Tibial nerve (tissue), 4 donors: ENCODE measurements at places on chromosomes 5 and 9. TPM values are rescaled to one million over a fixed set of nuclear protein-coding genes. Genes with fewer than 3 reads are reported as not detected.

DNA sequence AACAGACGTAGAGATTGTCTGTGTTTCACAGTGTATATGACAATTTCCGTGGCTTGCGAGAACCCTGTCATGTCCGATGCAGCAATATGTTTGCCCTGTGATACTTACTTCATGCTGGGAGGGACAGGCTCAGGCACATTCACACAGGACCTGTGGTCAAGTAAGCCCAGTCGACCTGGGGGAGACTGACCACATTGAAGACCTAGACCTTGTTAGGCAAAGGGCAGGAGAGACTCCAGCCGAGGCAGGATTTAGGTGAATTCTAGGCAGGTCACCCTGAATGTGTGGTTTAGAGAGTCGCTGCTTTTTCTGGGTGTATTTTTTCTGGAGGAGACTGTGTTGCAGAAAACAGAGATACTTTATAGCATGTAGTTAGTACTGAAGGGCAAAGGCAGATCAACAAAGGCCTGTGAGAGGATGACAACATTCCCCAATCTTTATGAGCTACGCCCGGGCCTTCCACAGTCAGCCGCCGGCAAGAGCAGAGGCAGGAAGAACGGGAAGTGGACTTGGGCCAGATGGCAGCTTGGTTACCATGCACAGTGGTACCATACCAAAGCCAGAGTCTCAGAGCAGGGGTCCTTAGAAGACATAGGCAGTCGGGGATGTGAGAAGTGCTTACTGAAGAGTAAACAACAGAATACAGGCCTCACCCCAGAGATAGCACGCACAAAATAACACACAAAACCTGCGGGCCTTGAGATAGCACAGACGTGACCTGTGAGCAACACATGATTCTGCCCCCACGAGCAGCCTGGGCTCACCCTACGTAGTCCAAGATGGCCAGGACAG lies 220.7 kb downstream of the CACNA1B start:
- no peak for DNase-seq

GRCh38 chr5:124755565-124755964 lies 9.1 kb upstream of the ZNF608 start:
- no peak for DNase-seq

DNA sequence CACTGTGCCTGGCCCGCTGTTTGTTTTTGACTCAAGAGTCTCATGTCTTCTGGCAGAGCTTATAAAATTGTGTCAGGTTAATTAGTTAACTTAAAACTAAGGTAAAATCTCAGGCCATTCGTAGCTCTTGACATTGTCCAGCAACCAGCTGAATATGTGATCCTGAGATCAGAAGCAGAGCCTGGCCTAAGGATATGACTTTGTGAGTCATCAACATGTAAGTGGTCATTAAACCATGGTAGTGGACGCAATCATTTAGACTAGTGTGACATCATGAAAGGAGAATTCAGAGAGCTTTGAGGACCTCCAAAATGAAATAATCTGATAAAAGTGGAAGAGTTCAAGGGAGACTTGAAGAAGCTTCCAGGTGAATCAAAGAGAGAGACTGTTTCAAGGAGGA lies 23.3 kb downstream of the SPZ1 start:
- no peak for DNase-seq

GRCh38 chr5:75568202-75568601 lies 43.1 kb upstream of the ANKDD1B start:
- DNase-seq: no peak

SOHLH1 gene
- not detected for total RNA-seq

DNA sequence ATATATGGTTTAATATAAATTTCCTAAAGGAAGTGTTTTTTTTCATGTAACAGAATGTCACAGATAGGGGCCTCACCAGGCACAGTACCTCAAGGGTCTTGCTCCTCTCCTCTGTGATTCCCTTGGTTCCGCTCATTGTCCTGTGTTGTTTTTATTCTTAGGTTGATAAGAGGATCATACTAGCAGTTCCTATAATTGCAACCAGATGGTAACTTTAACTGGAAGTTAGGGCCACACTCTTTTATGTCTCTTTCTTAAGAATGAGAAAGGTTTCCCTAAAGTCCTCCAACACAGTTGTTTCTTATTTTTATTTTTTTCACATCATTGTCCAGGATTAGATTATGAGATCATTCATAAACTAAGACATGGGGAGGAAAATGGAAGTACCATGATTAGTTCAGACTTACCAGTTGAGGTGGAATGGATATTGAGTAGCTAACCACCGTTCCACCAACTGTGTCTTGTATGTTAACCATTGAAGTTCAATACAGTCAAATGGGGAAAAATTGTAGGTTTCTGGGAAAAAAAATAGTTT lies 41.1 kb downstream of the FAM174A start:
- DNase-seq: no peak

GRCh38 chr9:14180093-14180959 lies 133.6 kb downstream of the NFIB start:
- no peak for DNase-seq

GRCh38 chr5:83964271-83964670 lies 243.6 kb upstream of the HAPLN1 start:
- no peak for DNase-seq

GRCh38 chr5:148221508-148221907 lies 16.8 kb upstream of the MARCOL start:
- DNase-seq: no peak

DNA sequence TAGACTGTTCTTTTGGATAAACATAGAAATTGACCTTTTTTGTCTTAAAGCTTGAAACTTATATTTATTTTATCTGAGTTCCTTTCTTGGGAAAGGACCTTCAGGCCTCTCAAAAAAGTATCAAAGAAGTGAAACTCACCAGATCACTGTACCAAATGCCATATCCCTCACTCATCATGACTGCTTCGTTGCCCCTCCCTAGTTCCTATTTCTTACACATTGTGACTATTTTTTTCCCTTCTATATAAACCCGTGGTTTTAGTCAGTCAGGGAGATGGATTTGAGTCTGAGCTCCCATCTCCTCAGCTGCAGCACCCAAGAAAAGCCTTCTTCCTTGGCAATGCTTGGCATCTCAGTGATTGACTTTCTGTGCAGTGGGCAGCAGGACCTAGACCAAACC lies 129.4 kb downstream of the LPAR1 start:
- DNase-seq: no peak

DNA sequence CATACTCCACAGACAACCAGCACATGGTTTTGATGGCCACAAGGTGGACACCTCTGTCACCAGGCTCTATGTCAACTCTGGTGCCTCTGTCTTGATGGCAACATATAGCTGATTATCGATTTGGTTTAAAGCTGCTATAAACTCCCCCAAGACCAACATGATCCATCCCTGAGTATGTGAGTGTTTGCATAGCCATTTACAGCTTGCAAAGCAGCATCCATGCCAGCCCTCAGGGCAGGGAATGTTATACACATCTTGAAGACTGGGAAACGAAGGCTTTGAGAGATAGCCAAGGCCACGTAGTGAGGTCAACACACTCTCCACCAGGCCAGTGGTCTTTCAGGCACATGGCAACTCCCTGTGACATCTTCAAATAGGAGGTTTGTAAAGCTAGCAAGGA lies 40.3 kb upstream of the BRINP1 start:
- DNase-seq: no peak

SLC46A2 gene
- total RNA-seq: 0.22 TPM

BAAT gene
- not detected for total RNA-seq

MACROH2A1 gene
- 268 TPM for total RNA-seq

DNA sequence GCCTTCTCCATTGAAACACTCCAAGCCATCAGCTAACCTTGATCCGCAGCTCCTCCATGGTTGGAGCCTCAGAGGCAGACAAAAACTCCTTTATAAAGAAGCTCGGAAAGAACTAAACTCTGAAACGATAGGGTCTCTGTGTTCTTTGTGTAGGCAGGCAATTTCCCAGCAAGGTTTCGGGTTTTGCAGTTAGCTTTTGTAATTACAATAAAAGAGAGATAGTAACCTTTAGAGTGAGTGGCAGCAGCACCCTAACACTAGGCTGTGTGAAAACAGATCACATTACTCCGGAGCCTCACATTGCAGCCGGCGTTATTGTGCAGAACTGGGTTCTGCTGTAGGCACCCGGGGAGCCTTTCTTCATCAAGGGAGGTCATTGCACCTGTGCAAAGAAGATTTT lies 115.8 kb upstream of the MAP3K1 start:
- no peak for DNase-seq

DNA sequence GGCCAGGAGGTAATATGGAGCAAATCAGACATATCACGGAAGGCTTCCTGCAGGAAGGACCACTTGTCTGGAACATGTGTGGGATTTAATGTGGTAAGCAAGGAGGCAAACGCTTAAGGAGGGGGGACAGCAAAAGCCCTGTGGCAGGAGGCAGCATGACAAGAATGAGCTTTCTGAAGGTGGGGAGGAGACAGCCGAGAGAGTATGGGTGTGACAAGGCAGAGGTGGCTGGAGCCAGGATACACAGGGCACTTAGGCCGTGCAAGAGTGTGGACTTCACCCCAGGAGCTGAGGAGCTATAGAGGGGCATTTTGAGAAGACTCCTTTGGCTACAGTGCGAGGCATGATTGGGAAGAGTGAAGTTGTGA lies 14.4 kb upstream of the S1PR3 start:
- DNase-seq: no peak

POLR1E gene
- 18.0 TPM for total RNA-seq

ZNF483 gene
- 11.3 TPM for total RNA-seq

RNF208 gene
- total RNA-seq: 0.63 TPM

DNA sequence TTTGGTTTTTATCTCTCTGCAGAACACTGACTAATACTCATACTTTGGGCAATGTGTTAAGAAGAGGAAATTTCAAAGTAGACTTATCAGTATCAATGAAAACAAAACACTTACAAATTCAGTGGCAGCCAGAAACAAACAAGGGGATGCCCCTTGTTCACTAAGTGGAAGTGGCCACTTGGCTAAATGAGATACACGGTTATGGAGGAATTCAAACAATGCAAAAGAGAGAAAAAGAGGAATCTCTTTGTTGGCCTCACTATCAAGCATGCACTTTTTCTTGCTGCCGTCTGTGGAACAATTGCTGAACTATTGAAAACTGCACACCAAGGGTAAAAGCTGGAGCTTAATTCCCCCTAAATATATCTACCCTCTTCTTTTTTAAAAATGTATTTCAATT lies 2044.9 kb upstream of the CDH6 start:
- no peak for DNase-seq

RGS7BP gene
- total RNA-seq: 0.60 TPM

FIBCD1 gene
- total RNA-seq: not detected

DNA sequence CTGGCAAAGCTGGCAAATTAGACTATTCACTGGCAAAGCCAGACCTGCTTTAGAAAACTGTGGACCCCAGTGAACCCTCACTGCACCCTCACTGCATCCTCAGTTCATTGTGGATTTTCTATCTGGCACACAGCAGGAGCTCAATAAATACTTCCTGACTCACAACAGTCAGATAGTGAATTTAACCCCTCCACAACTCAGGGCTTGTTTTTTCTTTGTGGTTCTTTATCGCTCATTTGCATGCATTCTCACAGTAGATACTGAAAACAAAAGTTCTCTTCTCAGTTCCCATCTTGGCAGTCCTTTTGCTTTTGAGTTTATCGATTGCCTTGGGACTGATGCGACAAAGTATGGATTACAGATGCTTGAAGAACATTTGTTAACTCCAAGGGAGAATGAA lies 99.8 kb downstream of the ACTL7B start:
- no peak for DNase-seq

- DNase-seq: no peak
These were observed 14.0 kb upstream of the TCF7 start for GRCh38 chr5:134100283-134101091.

- DNase-seq: peak; percentile 39
These were observed 112.7 kb downstream of the OSTF1 start for GRCh38 chr9:75200892-75201470.

- DNase-seq: no peak
These were observed 1.2 kb downstream of the PURA start for GRCh38 chr5:140115186-140115500.

FPGS gene
- 144 TPM for total RNA-seq

DNA sequence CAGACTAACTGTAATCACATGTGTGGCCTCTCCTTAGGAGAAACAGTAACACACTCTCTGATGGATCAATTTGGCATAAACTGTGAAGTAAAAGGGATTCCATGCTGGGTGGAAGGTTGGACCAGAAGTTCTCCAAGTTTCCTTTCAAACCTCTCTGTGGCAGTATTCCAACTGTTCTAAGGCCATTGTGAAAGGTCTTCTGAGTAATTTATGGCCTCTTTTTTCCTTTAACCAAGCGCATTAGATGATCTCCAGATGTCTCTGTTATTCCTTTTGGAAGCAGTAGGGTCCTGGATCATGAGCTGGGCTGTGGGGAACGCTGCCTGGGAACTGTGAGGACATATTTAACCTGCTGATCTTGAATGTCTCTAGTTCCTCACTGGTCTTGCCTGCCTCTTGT lies 80.6 kb upstream of the IL6ST start:
- peak; percentile 74 for DNase-seq

SLC6A7 gene
- total RNA-seq: not detected

MSX2 gene
- 1.3 TPM for total RNA-seq

DNA sequence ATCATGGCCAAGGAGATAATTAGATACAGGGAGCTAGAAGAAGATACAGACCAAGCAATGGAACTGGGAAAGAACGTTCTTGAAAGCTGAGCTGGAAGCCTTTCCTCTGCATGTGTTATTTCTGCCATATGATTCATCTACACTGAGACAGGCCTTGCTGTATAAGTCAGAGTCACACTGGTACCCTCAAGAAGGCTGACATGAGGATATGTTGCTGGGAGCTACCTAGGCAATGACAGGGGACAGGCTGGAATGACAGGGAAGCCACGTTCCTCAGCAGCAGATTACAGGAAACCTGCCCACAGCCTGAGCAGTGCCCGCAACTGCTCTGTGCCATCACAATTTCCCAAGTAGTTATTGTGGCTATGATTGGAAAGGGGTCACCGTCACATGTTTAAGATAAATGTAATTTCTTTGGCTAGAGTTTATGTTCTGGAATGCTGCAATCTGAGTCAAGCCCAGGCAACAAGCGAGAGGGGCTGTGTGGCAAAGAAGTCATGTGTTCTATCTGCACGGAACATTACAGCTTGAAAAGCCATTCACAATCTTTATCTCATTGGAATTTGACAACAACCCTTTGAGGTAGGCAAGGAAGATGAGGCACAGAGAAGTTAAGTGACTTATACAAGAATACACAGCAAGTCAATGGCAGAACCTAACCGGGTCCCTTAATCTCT lies 108.2 kb downstream of the TTLL11 start:
- no peak for DNase-seq

GRCh38 chr9:8916771-8917170 lies 1117.2 kb upstream of the DMAC1 start:
- DNase-seq: no peak

CCDC192 gene
- total RNA-seq: 2.1 TPM

PCDHA9 gene
- 0.39 TPM for total RNA-seq

RACK1 gene
- 1,722 TPM for total RNA-seq
